Heart right ventricle (tissue), 16 donors: ENCODE measurements at places on chromosomes 1 and 21.

GRCh38 chr1:39269791-39270342, 65.4 kb downstream of the MACF1 start:
- no peak for DNase-seq

- no peak for DNase-seq
Measured at GRCh38 chr1:209505044-209505443, 78.5 kb upstream of the CAMK1G start.

DNA sequence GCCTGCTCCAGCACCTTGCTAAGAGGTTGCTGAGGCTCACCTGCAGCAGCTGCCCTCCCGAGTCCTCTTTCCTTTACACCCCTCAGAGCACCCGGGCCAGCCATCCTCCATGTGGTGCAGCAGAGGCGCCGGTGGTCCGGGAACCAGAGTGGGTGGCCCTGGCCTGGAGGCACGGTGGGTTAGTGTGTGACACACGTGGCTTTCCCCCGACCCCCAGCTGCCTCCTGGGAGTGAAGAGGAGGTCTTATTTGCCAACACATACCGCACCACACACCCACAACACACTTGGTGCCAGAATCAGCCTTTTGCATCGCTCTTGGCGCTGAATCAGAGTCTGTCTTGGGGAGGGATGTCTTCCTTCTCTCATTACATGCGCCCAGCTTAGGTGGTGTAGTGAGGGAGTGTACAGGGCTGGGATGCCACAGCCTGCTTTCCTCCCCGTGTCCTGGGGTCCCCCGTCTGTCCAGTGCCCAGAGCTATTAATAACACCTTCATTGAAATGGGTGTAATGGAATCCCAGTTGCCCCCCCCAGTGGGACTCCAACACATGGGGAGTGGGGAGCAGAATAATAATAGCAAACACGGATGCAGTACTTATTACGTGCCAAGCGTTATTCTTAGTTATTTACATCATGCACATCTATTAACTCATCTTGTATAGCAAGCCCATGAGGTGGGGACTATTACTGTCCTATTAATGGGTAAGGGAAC, 38.2 kb downstream of the MAPKAPK2 start:
- no peak for DNase-seq

GRCh38 chr1:209277662-209278061, 305.9 kb upstream of the CAMK1G start:
- DNase-seq: no peak

DNA sequence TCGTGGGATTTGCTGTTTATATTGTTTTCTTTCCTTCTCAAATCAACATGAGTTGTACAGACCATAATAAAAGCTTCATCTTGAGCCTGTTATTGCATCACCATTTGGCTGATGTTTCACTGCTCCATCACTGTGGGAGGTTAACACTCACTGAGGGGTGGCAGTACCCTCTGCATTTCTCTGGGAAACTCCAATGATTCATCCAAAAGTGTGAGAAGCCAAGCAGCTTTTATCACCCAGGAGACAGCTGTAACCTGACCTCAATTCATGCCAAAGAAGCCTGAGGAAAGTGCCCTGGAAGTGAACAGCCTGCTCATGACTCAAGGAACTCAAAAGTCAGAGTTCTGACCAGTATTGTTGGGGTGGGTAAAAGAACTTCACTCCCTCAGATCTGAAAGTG, 84.1 kb downstream of the GPR88 start:
- DNase-seq: no peak

GRCh38 chr1:174413632-174414031, 34.1 kb upstream of the GPR52 start:
- DNase-seq: no peak

DNA sequence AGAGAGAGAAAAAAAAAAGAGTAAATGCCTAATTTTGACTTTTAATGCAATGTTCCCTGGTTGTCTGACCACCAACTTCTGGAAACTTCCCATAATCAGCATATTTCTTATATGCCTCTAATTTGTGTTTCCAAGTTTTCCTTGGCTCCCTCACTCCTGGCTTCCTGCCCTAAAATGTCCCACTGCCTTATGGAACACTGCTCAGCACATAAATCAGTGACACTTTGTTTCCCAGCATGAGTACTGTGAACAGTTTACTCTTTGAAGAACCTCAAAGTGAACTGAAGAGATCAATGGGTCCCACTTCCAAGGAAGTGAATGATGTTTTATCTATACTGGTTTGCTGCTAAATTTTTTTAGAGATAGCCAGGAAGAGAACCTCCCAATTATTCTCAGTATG, 271.3 kb upstream of the PRMT6 start:
- DNase-seq: no peak

DNA sequence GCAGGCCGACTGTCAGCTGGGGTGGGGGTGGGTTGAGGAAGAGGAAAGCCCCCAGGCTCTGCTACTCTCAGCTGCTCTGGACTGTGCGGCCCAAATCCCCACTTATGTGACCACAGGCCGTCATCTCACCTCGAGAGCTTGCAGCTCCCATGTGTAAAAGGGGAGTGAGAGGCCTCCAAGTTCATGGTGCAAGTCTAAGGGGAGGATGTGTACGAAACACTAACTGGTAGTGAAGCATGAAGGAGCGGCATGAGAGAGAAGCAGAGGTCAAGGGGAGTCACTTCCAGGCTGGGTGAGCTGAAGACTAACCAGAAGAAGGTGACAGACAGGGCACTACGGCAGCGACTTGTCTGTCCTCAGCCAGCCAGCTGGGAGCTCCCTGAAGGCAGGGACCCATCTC, 43.8 kb downstream of the GLIS1 start:
- DNase-seq: no peak
